Activated T-helper 1 cell treated with anti-CD3 and anti-CD28 coated beads, Interleukin-2, amount 50 U/mL, for 16 hours (primary cell): ENCODE measurements at places on chromosomes 4 and X.

GRCh38 chr4:73593631-73594241 is 26.5 kb downstream of the RASSF6 start:
- DNase-seq: no peak

DNA sequence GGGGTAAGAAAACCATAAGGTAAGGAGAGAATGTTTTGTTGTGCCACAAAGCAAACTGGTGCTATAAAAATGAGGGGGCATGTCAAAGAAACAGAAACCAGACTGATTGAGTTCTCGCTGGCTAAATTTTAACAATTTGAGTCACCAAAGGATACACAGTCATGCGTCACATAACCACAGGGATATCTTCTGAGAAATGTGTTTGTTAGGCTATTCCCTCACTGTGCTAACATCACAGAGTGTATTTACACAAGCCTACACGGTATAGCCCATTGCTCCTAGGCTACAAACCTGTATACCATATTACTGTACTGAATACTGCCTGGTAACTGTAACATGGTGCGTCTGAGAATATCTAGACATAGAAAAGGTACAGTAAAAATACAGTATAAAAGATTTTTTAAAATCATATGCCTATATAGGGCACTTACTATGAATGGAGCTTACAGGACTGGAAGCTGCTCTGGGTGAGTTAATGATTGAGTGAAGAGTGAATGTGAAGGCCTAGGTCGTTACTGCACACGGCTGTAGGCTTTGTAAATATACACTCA is 50.1 kb downstream of the FBXW7 start:
- DNase-seq: no peak

GRCh38 chrX:43238461-43238945 is 417.6 kb upstream of the MAOA start:
- DNase-seq: no peak

DNA sequence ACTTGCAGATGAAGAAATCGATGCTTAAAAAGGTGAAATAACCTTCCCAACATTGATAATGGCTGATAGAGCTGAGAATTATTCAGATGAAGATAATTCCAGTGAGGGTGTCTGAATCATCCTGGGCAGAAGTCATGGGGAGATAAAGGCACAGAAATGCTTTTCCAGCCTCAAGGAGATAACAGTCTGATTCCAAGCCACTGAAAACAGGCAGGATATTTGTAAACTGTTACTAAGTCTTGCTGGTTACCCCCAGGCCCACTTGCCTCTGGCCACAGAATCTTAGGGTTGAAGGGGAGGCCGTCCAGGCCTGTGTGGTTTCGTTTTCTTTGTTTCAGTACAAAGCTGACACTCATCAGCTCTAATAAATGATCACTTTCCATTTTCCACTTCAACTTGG is 158.5 kb downstream of the SH3KBP1 start:
- no peak for DNase-seq

- no peak for DNase-seq
Observed at GRCh38 chr4:81096566-81096965, 66.1 kb downstream of the BMP3 start.
